CD4-positive, alpha-beta T cell treated with Interleukin-6 at 100 ng/mL for 8 hours (primary cell): ENCODE measurements at places on chromosomes 2 and 18.

GRCh38 chr2:182504903-182505302 is 78.1 kb upstream of the PDE1A start:
- no peak for DNase-seq

- peak; percentile 18 for DNase-seq
Observed at GRCh38 chr2:101698844-101699754, 1.6 kb downstream of the MAP4K4 start.

GRCh38 chr2:152049541-152049940 is 49.3 kb downstream of the CACNB4 start:
- no peak for DNase-seq

DNA sequence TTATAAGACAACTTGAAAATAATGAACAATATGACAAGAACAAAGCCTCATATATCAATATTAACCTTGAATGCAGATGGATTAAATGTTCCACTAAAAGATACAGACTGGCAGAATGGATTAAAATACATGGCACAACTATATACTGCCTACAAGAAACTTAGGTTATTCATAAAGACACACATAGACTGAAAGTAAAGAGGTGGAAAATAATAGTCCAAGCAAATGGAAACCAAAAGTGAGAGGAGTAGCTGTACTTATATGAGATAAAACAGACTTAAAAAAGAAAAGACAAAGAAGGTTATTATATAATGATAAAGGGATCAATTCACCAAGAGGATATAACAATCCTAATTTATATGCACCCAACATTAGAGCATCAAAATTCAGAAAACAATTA is 18.2 kb downstream of the LMAN1 start:
- no peak for DNase-seq

- DNase-seq, result no peak
Observed at GRCh38 chr2:75960472-75961009, 249.8 kb upstream of the GCFC2 start.

- no peak for DNase-seq
Observed at GRCh38 chr2:240186191-240186725, 45.8 kb upstream of the OTOS start.

DNA sequence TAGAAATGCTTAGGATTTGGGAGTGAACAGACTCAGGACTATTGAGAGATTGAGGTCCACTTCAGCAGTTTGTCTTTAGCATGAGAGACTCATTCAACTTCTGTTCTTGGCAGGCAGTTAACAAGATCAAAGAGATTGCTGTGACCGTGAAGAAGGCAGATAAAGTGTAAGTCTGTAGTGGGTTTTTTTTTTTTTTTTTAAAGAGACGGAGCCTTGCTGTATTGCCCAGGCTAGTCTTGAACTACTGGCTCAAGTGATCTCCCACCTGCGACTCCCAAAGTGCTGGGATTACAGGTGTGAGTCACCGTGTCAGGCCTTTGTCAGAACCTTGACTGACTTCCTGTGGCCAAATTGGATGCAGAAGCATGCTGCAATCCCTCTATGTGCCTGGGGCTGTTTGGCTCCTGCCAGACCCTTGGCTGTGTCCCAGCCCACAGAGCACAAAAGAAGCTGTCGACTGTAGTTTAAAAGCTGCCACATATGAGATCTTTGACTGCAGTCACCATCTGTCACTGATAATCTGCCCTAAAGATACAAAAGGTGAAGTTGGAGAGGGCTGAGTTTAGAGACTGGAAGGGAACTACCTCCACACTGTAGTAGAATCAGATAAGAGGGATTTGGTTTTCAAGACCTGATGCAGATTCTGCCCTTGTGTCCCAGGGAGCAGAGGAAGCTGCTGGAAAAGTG is 9.9 kb downstream of the CCT7 start:
- no peak for DNase-seq

DNA sequence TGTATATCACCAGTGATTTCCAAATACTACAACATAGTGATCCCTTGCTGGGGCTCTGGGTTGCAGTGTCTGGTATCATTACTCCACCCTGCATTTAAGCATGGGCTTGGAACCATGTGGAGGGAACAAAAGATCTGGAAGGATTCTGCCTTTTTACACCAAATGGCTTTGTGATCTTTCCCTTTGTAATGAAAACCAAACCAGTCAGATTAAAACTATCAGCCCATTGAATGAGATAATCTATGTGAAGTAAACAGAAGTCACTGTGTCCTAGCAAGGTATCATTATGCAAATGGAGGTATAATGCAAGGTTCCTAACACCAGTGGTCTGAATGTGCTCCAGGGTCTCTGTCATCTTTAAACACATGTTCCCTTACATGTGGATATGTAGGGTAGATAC is 474.7 kb upstream of the TNP1 start:
- DNase-seq, result no peak

- DNase-seq, result peak; percentile 84
Observed at GRCh38 chr2:157876066-157876785, at the start of gene ACVR1. ACVR1 (minus strand) TSS chr2:157876330; CDS start chr2:157799493, 76,837 bp downstream.

DNA sequence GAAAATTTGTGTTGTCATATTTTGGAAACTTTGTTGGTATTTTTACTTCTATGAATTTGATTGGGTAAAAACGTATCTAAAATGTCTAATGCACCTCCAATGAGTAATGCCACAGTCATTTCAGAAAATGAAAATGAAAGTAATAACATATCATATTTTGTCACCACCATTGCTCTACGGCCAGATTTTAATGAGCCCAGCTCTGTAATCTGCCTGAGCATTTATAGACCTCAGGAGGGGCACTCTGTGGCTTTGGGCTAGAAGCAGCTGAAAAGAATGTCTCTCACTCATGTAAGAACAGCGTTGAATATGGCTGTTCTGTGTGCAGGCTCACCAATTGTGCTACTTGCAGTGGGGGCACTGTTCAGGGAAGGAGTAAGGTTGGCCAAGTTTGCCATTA is 32.7 kb upstream of the ABCA12 start:
- DNase-seq, result no peak

GRCh38 chr2:10407432-10407831 is 40.7 kb downstream of the ODC1 start:
- no peak for DNase-seq

DNA sequence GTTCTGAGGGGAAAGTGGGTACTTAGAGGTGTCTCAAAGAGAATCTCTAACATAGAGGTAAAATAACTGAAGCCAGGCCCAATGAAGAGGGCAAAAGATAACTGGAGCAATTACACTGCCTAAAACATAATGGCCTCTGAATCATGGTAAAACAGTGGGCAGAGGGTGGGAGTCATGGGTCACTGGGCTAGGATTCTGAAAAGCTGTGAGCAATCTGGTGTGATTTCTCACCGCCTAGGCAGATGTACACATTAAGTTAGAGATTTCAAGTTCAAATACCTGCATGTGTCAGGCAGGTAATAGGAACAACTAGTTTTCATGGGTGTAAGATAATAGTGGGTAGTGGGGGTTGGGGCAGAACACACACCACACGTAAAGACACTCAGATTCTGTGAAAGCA is 45.6 kb downstream of the INSIG2 start:
- no peak for DNase-seq

GRCh38 chr2:54559593-54560145 is 103.5 kb downstream of the SPTBN1 start:
- peak; percentile 32 for DNase-seq

GRCh38 chr2:29226375-29226774 is 111.2 kb downstream of the CLIP4 start:
- no peak for DNase-seq

DNA sequence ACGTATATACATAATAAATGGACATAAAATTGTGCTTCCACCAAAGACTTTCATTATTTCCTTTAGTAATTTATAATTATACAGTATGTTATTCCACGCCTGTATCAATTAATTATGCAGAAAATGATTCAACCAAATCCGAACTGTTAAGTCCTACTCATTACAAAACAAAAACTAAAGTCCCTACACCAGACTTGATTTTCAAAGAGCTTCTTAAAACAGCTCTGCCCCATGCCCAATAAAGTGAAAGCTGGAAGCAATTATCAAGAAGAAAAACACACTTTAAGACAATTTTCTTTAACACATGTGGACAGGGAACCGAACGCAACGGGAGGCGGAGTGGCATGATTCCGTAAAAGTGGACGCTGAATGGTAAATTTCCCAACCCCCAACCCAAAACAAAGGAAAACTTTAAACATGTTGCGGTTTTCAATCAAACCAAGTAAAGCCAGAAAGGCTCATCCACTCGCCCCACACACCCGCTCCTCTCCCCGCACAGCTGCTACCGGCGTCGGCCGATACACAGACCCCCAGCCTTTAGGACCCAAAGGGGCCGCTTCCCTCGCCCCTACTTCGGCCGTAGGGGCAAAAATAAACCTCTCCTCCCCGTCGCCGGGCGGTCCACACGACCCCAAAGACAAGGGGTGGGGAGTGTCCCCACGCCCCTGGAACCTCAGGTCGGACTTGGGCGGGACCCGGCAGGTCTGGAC is 705 bp downstream of the YES1 start:
- DNase-seq, result no peak

DNA sequence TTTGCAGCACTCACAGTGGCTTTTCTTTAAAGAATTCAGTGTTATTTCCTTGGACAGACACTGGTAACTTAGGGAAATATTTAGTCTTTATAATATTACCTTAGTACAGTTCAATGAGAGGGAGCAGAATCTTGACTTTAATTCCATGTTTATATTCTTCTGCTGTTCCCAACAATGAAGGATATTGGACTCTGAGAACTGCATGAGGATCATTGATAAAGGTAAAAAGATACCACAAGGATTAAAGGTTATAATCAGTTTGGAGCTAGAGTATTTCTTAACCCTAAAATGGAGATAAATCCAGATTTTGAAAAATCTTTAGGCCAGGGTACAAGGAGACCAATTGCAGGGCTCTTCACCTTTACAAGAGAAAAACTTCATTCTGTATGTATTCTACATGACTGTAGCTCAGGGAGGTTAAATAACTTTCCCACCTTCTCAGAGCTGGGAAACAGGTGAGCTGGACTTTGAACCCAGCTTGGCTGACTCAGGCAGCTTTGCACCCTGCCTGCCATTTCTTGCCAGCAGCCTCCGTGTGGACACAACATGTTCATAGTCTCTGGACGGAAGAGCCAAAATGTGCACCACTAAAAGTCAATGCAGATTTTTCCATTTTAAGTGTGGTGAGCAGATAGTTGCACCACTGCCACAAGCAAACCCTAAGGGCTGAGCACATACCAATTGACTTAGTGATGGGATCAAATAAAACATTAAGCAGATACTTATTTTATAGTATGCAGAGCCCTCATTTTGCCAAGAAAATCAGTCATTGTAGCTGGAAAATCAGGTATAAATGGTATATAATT is 26.7 kb downstream of the UPP2 start:
- DNase-seq, result no peak

DNA sequence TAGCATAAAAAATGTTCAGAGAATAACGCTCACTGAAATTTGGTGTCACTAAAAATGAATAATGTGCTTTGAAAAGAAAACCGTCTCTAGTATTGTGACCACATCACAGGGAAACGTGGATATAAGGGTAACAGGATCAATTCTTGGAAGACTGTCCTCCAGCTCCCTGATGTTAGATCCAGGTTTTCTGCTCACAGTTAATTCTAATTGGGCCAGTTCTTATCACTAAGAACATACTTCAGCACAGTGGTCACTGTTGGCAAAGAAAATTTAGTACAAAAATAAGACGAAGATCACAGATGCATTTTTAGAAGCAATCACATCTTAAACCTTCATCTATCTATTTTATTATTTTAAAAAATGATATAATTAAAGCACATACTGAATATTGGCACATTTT is 57.0 kb upstream of the CD226 start:
- DNase-seq, result no peak

DNA sequence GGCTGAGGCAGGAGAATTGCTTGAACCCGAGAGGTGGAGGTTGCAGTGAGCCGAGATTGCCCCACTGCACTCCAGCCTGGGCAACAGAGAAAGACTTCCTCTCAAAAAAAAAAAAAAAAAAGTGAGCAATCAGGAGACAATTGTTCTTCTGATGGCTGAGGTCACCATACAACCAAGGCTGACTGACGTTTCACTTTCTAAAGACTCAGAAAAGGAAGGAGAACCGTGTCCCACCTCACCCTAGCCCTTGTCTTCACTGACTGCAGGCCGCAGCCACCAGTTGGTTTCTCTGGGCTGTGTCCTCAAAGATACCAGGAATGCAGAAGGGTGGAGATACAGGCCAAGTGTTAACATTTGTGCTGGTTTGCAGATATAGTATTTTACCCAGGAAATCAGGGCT is 7.7 kb upstream of the SLC35F6 start:
- no peak for DNase-seq

DNA sequence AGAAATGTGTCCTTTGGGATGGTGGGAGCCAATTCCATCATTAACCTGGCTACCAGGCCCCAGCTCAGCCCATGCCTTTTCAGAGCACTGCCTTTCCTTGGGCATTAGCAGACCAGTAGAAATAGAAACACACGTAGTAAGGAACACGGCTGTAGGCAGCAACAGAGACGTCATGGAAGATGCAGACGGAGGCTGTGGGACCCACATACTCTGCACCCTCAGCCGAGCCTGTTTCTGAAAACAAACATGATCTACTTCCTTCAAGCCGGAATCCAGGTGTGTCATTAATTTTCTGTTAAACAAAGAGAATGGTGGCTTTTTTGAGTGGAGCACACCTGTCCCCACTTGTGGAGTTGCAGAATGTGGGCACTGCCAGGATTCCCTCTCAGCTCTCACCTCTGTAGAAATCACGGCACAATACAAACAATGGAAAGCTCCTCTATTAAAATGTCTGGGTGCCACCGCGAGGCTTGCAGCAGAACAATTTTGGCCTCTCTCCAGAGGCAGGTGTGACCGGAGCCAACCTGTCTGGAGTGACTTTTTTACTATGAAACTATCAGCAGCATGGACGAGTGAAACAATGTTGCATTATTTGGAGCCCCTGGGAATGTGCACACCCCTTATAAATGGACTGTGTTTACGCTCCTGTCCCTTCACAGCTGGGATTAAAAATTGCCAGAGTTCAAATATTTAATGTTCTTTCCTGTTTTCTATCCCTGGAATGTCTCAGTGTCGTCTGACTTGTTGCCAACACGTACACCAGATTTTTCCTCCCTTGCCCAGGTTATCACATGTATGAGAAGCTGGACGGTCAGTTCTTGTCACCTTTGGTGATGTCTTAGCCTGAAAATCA is 31.7 kb downstream of the SPP2 start:
- no peak for DNase-seq
